Activated naive CD4-positive, alpha-beta T cell treated with anti-CD3 and anti-CD28 coated beads, Interleukin-2, amount 50 U/mL, for 72 hours (primary cell): ENCODE measurements at places on chromosomes 5 and 9. TPM values are rescaled to one million over a fixed set of nuclear protein-coding genes. Genes with fewer than 3 reads are reported as not detected.

DNA sequence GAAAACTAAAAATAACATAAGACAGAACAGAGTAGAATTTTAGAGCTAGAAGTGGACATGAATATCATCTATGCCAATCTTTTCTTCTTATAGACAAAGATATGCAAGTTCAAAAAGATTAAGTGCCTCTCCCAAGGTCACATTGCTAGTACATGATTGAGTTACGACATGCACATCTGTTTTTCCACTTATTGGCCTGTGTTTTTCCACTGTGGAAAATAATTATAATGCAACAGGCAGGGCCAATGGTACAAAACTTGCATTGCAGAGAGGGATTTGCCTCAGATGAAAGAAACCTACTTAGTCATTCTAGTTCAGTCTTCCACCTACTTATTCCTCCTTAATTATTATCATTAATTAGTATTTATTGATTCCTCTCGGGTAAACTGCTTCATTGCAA is 407.8 kb upstream of the SGCD start:
- DNase-seq, result no peak

GRCh38 chr5:173155912-173156311 is 11.6 kb downstream of the BNIP1 start:
- no peak for DNase-seq

GRCh38 chr5:96788112-96788749 is 19.5 kb downstream of the ERAP1 start:
- no peak for DNase-seq

DNA sequence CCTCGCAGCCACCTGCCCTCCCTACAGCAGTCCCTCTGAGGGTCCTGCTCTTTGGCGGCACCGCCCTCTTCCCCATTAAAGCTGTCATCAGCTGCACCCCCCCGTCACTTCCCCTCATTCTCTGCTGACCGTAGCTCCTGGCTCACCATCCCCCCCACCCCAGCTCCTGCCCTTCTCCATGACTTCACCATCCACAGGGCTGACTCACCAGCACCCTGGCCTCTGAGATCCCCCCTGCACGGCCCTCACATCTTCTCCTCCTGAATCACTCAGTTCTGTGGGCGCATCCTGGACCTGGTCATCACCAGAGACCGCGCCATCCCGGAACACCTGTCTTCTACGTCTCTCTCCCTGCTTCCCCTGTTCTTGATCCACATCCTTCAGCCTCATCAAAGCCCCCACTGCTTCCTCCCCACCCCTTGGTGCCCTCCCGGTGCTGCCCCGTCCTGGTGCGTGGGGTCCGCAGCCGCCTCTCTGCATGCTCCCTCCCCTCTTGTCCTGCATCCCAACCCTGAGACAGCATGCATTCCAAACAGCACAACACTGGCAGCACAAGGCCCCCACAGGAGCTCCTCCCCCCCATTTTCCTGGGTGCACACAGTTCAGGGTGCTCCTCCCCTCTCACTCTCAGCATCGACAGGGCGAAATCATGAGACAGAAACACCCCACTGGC is 12.9 kb downstream of the FLT4 start:
- DNase-seq, result no peak

DNA sequence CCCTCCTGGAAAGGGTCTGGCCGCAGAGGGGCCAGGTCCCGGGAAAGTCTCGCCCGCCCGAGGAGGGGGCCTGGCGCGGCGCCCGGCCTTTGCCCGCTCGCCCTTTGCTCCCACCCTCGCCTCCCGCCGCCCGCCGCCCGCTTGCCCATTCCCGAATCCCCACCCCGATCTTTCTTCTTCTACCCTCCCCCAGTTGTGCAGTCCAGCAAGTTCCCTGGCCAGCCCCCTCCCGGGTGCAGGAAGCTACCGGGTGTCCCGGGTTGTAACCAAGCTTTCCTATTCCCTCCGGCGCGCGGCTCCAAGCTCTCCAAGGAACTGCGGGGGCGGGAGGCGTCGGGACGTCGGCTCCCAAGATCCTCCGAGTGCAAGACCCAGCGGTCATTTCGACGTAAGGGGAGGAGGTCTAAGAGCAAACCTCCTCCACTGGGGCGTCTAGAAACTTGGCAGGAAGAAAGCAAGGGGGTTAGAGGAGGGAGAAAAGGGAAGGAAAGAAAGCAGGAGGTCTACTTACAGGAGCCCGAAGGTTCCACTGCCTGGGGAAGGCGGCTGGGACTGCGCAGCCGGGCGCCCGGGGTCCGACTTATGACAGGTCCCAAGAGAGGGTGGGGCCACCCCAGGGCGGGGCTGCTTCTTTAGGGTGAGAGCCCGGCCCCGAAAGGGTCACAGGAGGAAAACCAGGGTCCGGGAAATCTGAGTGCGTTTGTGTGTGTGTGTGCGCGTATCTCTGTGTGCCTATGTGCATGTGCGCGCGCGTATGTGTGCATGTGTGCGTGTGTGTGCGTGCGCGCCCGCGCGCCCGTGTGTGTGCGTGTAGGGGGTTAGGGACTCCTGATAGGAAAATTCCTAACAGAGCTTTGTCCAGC is at the start of gene PTGR1:
Gene PTGR1, minus strand, starts transcription at position 556 of the 863 bp plus-strand sequence. CDS start 2,225 bp downstream, outside the sequence.
- DNase-seq, result no peak

- no peak for DNase-seq
Observed at GRCh38 chr5:68873198-68873597, 220.6 kb upstream of the SLC30A5 start.

GRCh38 chr5:127330116-127330515 is 39.5 kb downstream of the MEGF10 start:
- no peak for DNase-seq

GRCh38 chr9:106883626-106884190 is 20.7 kb downstream of the ZNF462 start:
- DNase-seq, result no peak

GRCh38 chr5:148904440-148904839 is 78.0 kb downstream of the ADRB2 start:
- DNase-seq, result no peak

DNA sequence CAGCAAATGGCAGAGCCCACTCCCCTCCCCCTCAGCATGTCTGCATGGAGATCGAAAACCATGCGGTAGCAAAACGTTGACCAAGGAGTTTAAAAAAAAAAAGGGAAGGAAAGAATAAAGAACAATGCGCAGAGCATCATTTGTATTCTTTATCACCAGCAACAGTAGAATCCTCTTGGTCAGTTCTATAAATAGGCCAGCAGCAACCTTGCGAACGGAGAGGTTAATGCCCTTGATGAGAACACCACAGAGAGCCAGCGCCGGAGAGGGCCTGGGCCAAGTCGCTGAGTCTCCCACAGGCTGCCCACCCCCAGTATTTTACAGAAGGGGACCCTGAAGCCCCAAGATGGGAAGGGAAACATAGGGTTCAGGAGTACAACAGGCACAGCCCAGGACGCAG is 22.7 kb downstream of the WHRN start:
- no peak for DNase-seq

DNA sequence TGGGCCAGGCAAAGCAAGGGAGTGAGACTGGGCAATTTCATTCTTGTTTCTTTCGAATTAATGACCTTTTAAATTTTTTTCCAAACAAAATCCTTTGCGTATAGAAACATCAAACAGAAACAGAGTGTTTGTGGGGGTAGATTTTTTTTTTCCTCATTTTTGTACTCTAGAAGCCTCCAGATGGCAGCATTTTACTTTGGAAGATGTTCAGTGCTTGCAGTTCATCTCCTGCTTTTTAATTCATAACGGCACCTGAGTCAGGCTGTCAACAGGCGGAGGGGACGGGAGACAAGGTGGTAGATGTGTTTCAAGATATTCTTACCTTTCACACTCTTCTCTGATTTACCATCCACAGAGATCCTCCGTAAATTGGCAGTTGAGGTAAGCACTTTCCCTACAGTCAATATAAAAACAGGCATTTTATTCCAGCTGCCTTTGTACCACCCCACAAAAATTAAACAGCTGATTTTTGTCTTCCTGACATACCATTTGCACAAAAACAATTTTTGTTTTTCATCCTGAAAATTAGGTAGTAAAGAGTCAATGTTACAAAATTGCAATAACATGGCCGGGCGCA is 99.5 kb upstream of the FBXL17 start:
- DNase-seq, result no peak

GRCh38 chr9:93122721-93123221 is 11.3 kb downstream of the NINJ1 start:
- DNase-seq, result no peak

DNA sequence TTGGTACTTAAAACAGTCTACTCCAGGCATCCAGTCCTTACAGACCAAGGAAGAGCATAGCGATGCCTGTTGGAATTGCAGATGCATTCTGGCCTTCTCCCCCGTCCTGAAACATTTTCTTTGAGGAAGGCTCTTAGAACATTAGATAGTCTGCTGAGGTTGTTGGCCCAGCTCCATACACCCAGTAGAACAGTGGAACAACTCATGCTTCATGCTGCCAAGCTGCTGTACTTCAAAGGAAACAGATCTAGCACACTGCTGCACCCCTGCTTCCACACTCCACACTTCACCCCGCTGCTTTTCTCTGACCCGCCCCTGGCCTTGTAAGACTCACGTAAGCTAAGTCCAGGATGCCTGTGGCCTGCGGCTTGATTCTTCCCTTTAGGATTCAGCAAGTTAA is 33.4 kb upstream of the NCS1 start:
- no peak for DNase-seq

- no peak for DNase-seq
Observed at GRCh38 chr9:121779381-121780117, 128.1 kb downstream of the DAB2IP start.

DNA sequence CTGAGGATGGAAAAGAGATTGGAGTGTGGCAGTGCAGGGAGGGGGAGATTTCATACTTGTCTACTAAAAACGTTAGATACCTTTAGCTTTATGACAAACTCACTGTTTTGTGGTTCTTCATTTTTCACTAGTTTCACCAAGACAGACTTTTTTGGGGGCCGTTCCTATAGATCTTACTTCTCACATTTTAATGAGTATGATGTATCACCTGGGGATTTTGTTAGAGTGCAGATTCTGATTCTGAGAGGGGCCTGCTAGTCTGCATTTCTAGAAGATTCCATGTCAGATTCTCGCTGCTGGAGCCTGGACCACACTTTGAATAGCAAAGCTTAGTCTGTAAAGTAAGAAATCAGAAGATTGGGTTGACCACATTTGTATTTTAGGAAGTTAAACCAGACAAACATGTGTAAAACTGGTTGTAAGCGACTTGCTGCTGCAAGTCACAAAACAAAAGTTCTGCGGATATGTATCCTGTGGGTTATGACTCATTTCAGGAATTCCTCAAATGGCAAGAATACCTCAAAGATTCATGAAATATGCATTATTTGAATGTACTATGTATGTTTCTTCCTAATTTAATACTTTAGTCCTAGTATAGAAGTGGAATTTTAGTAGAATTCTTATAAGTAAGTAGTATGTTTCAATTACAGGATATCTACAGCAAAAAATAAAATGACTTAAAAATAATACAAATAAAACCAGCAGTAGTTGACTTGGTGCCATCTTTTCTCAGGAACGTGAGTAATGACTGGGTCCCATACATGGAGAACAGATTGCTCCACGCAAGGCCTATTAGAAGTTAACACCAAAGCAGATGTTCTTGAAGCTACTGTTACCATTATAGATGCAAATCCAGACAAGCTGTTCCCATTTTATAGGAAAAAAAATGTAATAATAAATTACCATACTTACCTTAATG is 27.8 kb downstream of the NFIL3 start:
- peak; percentile 31 for DNase-seq

GRCh38 chr5:150556859-150557508 is 49.1 kb downstream of the NDST1 start:
- DNase-seq, result no peak

GRCh38 chr9:84821431-84821830 is 151.9 kb downstream of the NTRK2 start:
- DNase-seq, result no peak

- no peak for DNase-seq
Observed at GRCh38 chr5:113235884-113236283, 198.9 kb downstream of the TSSK1B start.

DNA sequence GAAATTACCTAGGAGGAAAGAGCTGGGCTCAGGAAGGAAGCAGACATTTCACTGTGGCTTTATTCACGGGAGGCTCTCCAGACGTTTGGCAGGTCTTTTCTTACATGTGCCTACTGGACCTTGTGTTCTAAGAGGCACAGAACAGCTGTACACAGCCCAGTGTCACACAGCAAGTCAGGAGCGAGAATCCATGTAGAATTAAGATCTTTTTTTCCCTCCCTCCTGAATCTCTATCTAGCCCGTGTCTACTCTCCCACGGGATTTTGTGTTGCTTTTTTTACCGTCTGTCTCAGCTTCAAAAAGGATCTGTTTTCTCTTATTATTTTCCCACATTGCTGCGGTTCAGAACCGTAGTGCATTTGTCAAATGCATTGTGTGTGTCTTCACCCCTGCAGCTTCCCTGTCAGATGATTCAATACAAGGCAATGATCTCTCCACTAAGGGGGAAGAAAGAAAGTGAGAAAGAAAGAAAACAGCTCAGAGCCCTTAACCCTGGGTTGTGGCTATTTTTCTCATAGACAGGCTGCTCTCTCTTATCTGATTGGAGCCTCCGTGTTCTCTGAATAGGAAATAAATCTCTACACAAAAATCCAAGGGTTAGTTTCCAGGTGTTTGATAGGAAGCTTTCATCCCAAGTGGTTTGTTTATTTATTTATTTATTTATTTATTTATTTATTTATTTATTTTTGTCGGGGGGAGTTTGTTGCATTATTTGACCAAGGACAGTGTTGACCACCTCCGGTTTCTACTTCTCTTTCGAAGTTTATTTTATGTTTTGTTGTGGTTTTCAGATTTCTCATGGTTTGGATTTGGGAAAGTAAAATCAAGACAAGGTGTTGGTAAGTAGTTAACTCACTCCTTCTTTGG is 191.0 kb downstream of the NTRK2 start:
- no peak for DNase-seq

GRCh38 chr9:135791431-135792267 is 89.7 kb downstream of the KCNT1 start:
- no peak for DNase-seq

GRCh38 chr5:161847941-161848391 is at the start of gene GABRA1:
Gene GABRA1 (plus strand): TSS chr5:161848120. CDS start chr5:161850811, 2,691 bp downstream.
- no peak for DNase-seq

- DNase-seq, result no peak
Observed at GRCh38 chr9:76717613-76718012, 46.6 kb upstream of the PCA3 start.

- peak; percentile 11 for DNase-seq
Observed at GRCh38 chr9:36950389-36950788, 83.7 kb downstream of the PAX5 start.

- no peak for DNase-seq
Observed at GRCh38 chr5:98865690-98866089, 63.1 kb downstream of the CHD1 start.

ZNF300 gene
- total RNA-seq, result 2.2 TPM

BTNL3 gene
- total RNA-seq, result not detected

ROR2 gene
- total RNA-seq, result not detected

GOLGA1 gene
- 22.7 TPM for total RNA-seq

EFNA5 gene
- not detected for total RNA-seq

PRDM9 gene
- not detected for total RNA-seq

SPRY4 gene
- 0.16 TPM for total RNA-seq

TMEM215 gene
- total RNA-seq, result not detected

CARTPT gene
- not detected for total RNA-seq

OTULINL gene
- total RNA-seq, result 10.3 TPM

CD14 gene
- 0.56 TPM for total RNA-seq

FGF18 gene
- not detected for total RNA-seq

PCDHGB4 gene
- total RNA-seq, result not detected

WDR5 gene
- total RNA-seq, result 43.7 TPM

FAM53C gene
- 48.4 TPM for total RNA-seq

EDIL3 gene
- not detected for total RNA-seq

PCDHA4 gene
- total RNA-seq, result not detected

C9orf153 gene
- total RNA-seq, result 0.39 TPM

TRAF1 gene
- 100 TPM for total RNA-seq

MRPL22 gene
- 120 TPM for total RNA-seq
